ENCODE measurements at places on chromosomes 16 and 17.

GRCh38 chr17:37118366-37119137 is 169.8 kb downstream of the AATF start:
- no peak for DNase-seq

DNA sequence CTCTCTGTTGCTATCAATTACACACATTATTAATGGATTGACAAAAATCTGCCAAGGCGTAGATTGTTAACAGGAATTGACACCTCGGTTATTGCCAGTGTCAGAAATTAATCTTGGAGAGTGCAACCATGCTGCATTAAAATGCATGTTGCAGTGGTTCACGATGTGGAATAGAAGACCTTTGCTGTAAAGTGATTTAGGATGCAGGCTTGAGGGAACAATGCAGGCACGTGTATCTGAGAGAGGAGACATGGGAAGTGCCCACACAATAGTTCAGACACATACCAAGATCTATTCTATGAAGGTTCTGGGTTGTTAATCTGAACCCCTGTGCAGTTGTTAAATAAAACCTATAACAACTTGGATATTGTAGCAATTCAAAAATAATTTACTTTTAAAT is 1032.8 kb upstream of the CDH8 start:
- DNase-seq, result no peak

GRCh38 chr17:16377941-16378341 is 3.0 kb upstream of the UBB start:
- peak; percentile 82 for DNase-seq

- DNase-seq, result no peak
Observed at GRCh38 chr16:84750575-84750974, 50.8 kb downstream of the USP10 start.

GRCh38 chr16:50881956-50882355 is 140.1 kb downstream of the CYLD start:
- no peak for DNase-seq

- DNase-seq, result no peak
Observed at GRCh38 chr16:46850619-46851555, 19.9 kb upstream of the C16orf87 start.

GRCh38 chr16:83268169-83268568 is 539.6 kb upstream of the HSBP1 start:
- peak; percentile 30 for DNase-seq

- no peak for DNase-seq
Observed at GRCh38 chr17:62194401-62194800, 129.3 kb upstream of the MED13 start.

GRCh38 chr17:43530288-43531081 is 15.7 kb downstream of the ETV4 start:
- DNase-seq, result peak; percentile 72

DNA sequence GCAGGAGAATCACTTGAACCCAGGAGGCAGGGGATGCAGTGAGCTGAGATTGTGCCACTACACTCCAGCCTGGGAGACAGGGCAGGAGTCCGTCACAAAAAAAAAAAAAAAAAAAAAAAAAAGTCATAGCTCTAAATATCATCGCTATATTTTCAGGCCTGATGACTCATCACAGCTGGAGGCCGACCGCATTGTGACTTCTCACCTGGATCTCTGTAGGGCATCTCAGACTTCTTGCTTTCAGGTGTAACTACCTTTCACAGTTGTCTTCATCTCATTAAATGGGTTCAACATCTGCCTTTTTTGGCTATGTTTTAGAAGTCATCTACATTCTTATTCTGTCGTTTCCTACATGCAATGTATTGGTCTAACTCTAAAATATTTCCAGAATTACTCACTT is 353.1 kb upstream of the MON1B start:
- no peak for DNase-seq

- DNase-seq, result peak; percentile 91
Observed at GRCh38 chr17:50661795-50662391, 27.2 kb downstream of the ABCC3 start.

- DNase-seq, result peak; percentile 73
Observed at GRCh38 chr16:55555436-55555835, 11.0 kb upstream of the CAPNS2 start.

- DNase-seq, result no peak
Observed at GRCh38 chr17:2937331-2938003, 125.9 kb downstream of the OR1D5 start.

DNA sequence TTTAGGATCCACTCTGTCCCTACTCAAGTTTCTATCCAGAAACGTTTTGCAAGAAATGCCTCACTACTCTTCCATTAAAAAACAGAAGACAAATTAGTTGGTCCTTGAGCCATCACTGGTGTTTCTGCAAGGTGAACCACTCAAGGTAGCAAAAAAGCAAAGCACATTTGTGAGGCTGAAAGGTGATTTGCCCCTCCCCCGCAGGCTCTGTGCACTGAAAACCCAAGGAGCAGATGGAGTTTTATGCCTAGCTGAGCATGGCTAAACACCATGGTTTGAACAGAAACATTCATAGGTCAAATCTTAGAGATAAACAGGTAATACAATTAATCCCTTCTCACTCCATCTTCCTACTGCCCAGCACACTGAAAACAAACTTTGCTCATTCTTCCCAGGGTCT is 538.2 kb upstream of the CDH5 start:
- DNase-seq, result no peak

- no peak for DNase-seq
Observed at GRCh38 chr16:20704281-20704680, 6.8 kb upstream of the ACSM1 start.

DNA sequence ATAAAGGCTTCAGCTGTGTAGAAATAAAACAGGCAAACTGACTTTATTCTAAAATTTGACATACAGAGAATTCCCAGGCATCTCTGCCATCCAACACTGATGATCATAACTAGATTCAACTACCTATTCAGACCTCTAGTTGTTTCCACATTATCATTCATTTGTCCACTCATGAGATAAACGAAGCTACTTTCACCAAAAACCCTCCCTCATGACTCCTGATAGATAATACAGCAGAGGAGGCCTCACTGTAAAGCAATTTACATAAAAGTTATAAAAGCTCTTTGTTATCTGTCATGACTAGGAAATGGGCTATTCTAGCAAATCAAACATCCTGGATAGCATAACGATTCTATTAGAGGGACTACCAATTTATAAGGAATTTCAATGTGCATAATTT is 19.6 kb upstream of the RFFL start:
- no peak for DNase-seq

DNA sequence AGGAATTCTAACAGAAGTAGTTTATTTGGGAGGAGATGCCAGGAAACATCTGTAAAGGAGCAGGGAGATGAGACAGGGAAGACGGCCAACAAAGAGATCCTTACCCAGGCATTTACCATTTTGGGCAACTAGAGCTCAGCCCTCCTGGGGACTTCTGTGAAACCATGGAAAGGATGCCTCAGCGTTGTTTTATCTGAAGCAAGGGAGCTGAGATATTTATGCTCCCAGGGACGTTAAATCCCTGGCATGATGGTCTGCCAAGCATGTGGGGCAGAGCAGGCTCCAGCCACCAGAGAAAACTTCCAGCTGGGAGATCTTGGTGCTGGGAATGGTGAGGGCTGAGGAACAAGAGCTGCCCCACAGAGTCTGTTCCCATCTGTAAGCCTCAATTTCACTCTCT is 114.8 kb upstream of the FOXF1 start:
- peak; percentile 26 for DNase-seq

DNA sequence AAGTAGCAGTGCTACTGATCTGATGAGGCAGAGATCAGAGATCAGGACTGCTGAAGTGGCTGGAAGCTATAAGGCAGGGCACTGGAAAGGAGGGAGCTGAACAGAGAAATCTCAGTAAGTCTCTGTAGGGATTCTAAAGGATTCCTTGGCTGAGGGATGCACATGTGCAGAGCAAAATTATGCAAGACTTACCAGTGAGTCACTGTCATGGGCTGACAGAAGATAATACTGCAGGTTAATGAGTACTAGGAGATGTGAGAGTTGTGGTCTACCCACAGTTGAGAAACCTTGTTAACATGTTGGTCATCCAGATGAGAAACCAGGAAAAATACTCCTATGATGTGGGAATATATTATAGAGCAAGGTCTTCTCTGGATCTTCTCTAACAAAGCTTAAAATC is 378.1 kb downstream of the HAPSTR1 start:
- DNase-seq, result peak; percentile 19

- DNase-seq, result no peak
Observed at GRCh38 chr16:56732366-56732765, 2.4 kb downstream of the NUP93 start.

- no peak for DNase-seq
Observed at GRCh38 chr16:88339930-88340754, 42.6 kb upstream of the ZNF469 start.

DNA sequence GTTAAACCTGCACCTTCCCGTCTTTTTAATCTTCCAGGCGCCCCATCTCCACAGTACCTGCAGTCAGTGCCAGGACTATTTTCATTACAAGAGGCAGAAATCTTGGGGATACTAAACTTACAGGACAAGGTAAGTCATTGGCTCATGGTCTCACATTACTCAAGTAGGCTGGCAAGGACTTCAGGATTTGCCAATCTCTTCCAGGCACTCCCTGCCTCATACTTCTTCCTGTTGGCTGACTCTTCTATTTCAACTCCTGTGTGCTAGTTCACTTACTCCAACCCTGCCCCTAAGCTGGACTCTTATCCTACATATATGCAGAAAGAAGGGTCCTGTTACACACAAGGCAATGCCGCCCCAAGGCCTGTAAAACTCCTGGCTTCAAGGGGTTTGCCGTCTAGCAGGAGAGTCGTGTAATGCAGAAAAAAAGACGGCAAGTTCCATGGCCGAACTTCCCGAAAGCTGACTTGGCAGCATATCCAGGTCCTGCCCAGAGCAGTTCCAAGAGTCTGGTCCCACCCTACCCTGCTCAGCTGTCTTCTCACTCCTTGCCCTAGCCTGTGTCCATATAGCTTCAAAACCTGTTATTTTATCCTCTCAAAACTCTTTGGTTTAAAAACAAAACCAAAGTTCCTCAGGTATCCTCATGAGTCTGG is 14.8 kb downstream of the ERN1 start:
- DNase-seq, result peak; percentile 59

- DNase-seq, result no peak
Observed at GRCh38 chr16:4692460-4693295, 684 bp upstream of the NUDT16L1 start.

GRCh38 chr16:11005611-11005975 is 61.2 kb downstream of the CLEC16A start:
- peak; percentile 65 for DNase-seq

GRCh38 chr17:81093619-81094508 is 58.9 kb downstream of the BAIAP2 start:
- no peak for DNase-seq

DNA sequence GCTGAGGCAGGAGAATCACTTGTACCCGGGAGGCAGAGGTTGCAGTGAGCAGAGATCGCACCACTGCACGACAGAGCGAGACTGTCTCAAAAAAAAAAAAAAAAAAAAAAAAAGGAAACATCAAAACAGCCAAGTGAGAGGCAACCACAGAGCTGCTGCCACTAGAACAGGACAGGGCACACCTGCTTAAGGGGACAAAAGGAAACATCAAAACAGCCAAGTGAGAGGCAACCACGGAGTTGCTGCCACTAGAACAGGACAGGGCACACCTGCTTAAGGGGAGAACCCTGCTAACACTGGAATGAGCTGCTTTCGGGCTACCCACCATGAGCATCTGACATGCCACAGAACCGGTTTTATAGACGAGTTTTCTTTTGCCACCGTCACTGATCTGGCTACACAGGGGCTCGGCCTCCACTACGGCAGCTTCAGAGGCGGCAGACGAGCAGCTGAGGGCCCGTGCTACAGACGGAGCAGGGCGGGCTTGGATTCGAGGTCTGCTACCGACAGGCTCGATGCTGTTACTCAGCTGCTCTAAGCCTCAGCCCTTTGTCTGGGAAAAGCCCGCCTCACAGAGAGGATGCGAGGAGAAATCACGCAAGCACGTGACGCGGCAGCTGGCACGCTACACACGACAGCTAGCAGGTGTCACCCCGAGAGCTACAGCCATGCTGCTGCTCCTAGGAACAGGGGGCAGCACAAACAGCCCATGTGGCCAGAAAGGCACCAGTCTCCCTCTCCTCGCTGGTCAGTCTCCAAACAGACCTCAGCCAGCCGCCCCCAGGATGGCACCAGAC is 2.0 kb downstream of the P4HB start:
- no peak for DNase-seq

- no peak for DNase-seq
Observed at GRCh38 chr16:73912281-73912680, 384.3 kb upstream of the PSMD7 start.

DNA sequence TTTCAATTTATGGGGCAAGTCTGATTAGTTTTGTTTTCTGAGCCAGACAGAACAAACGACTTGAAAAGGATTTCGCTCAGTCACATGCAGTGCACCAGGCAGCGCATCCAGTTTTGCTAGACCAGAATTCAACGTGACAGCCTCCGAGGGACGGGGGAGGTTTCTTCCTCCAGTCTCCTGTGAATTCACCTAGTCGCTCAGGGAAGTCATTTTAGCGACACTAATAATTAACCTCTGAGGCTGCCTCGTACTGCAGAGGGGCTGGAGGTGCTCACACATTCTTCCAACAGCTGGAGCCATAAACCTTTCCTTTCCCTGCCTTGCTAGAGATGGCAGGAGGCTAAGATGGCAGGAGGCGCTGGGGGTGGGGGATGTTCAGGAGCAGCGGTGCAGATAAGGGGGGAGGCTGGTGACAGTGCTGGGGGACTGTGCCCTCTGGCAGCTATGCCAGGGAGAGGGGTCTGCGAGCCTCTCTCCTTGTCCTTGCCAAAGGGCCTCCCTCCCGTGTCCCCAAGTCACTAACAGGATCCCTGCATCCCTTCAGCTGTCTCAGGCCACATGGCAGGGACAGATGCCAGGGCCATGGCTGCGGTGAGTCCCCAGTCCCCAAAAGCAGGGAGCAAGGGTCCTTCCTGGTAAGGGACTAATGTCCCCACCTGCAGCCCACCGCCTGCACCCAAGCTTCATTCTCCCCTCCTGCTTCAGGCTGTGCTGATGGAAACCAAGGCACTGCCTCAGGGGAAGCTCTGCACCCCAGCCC is 24.0 kb downstream of the MXRA7 start:
- DNase-seq, result no peak

DNA sequence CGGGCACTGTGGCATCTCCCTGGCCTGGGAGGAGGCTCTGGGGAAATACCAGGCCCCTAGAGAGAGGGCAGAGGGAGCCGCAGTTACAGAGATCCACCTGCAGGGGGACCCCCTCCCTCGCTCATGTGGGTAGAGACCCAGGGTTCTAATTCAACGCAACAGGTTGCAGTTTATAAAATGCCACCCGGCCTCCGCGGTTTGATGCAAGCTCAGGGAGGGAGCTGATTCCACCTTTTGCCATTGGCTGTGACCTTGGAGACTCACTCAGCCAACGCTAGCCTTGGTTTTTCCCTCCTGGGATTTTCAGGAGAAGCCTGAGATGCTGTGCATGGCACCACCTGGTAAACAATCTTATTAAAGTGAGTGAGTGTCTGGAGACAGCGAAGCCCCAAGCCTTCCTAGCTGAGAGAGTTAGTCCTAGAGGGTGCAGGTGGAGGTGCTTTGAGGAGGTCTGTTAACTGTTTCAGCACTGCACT is 12.1 kb downstream of the TTLL6 start:
- peak; percentile 36 for DNase-seq

- peak; percentile 29 for DNase-seq
Observed at GRCh38 chr16:87850009-87851006, 19.0 kb downstream of the SLC7A5 start.

GRCh38 chr17:29544066-29544465 is 22.8 kb downstream of the ABHD15 start:
- DNase-seq, result no peak

GRCh38 chr17:77645072-77646045 is 313.1 kb upstream of the TNRC6C start:
- peak; percentile 44 for DNase-seq

GRCh38 chr16:71870818-71871217 is 13.2 kb downstream of the ZNF821 start:
- no peak for DNase-seq
